GM12878 (cell line): ENCODE measurements at places on chromosomes 5 and 9. TPM values are rescaled to one million over a fixed set of nuclear protein-coding genes. Genes with fewer than 3 reads are reported as not detected.

DNA sequence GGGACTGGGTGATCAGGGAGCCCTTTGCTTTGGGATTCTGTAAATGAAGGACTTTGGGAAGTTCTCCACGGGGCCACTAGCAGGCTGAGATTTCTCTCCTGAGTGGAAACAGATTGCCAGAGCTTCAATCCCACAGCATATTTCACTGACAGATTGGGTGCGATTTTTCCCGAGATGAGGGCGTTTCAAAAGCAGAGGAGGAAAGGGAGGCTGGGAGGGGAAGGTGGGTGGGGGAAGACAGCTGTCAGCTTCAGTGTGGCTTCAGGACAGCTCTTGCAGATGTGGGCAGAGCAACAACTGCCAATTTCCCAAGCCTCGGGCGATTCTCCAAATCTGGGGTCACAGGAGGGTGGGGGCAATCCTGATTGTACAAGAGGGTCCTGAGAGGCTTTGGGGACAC is 258.5 kb upstream of the ADRA1B start:
- H3K4me1 ChIP-seq, result no peaks in the 10 kb centered on the region
- no peaks in the 10 kb centered on the region for H3K36me3 ChIP-seq
- H3K27ac ChIP-seq, result no peak overlapping the region
- H3K27me3 ChIP-seq, result no peaks in the 10 kb centered on the region

DNA sequence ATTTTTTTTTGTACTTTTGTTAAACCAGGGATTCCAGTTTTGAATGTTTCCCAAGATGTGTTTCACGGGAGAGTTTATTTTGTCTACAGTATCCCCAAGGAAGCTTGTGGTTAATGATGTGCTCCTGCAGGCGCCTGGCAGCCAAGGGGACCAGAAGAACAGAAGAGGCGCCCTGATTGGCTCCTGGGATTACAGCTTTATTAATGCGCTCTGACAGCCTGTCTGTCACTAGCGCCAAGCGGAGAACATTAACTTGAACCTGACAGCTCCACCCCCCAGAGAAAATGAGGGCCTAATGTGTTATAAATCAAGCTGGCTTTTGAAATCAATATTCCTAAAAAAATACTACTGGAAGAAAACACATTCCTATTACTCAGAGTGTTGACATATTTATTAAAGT is 5.0 kb upstream of the FBXL7 start:
- no peak overlapping the region for H3K27ac ChIP-seq
- no peaks in the 10 kb centered on the region for H3K27me3 ChIP-seq
- H3K4me3 ChIP-seq, result no peak overlapping the region
- H3K36me3 ChIP-seq, result no peaks in the 10 kb centered on the region
- H3K4me1 ChIP-seq, result no peaks in the 10 kb centered on the region

DNA sequence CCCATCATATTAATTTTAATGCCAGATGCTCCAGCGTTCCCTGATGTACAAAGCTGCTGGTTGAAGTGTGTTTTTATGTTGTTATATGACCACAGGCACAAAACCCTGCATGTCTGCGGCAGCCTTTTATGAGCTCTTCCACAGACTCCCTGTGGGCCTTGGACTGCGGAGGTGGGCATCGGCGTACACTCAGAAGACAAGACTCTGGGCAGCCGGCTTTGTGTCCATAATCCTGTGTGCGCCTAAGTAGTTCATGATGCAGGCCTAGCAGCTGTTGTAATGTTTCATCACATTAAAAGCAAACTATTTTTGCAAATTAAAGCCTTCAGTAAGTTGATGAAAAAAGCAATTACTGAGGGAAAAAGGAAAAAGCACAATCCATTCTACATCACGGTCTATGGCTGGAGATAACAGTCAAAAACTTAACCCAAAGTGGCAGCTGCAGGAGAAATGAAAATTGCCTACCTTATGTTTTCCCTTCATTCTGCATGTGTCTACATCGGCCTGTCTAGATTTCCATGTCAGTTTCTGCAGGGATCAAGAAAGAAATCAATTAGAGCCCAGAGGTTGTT is 78.8 kb downstream of the SEMA6A start:
- no peaks in the 10 kb centered on the region for H3K27me3 ChIP-seq
- no peaks in the 10 kb centered on the region; the same call in 1 of the 2 replicates for H3K4me1 ChIP-seq
- H3K27ac ChIP-seq, result no peak overlapping the region
- no peak overlapping the region for H3K4me3 ChIP-seq
- no peak for DNase-seq
- no peaks in the 10 kb centered on the region; the same call in 1 of the 2 replicates for H3K36me3 ChIP-seq

Gene PITX1
- 0.77 and 1.1 TPM in 2 replicates for total RNA-seq

Gene SOHLH1
- total RNA-seq, result not detected in 2 replicates
